ENCODE measurements at places on chromosomes 5 and 9. TPM values are rescaled to one million over a fixed set of nuclear protein-coding genes. Genes with fewer than 3 reads are reported as not detected.

BTNL8 gene
- total RNA-seq = not detected

C9orf152 gene
- 0.33 TPM for total RNA-seq

TRMO gene
- total RNA-seq = 10.8 TPM

TUBB4B gene
- total RNA-seq = 764 TPM

OLFML2A gene
- total RNA-seq = 31.4 TPM

RIOK2 gene
- total RNA-seq = 22.1 TPM

IFNK gene
- not detected for total RNA-seq

NPR2 gene
- total RNA-seq = 4.6 TPM

TMC1 gene
- 0.02 TPM for total RNA-seq

NUP155 gene
- 20.5 TPM for total RNA-seq

DND1 gene
- total RNA-seq = 0.60 TPM

PRR16 gene
- total RNA-seq = 0.05 TPM

PPP3R2 gene
- not detected for total RNA-seq

PCDHAC1 gene
- 1.9 TPM for total RNA-seq

LRRC19 gene
- total RNA-seq = not detected

ADAMTSL1 gene
- total RNA-seq = 0.08 TPM
